ENCODE measurements at places on chromosomes 7 and 10.
A peak's percentile ranks its signal among the peaks of the same experiment; 100 is the strongest.

GRCh38 chr7:77771901-77772300 lies 26.3 kb downstream of the TMEM60 start:
- no peak for DNase-seq

DNA sequence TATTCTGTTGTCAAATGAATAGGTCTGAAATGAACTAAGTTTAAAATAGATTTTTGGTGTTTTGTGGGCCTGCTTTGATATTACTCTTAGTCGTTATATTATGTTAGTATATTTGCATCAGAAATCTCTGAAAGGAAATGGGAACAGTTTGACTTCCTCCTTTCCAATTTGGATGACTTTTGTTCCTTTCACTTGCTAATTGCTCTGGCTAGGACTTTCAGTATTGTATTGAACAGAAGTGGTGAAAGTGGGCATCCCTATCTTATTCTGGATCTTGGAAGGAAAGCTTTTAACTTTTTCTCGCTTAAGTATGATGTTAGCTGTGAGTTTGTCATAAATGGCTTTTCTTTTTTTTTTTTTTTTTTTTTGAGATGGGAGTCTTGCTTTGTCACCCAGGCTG lies 273.6 kb upstream of the DKK1 start:
- no peak for DNase-seq

- DNase-seq, result no peak
Observed at GRCh38 chr7:130369831-130370550, 10.3 kb upstream of the CPA1 start.

DNA sequence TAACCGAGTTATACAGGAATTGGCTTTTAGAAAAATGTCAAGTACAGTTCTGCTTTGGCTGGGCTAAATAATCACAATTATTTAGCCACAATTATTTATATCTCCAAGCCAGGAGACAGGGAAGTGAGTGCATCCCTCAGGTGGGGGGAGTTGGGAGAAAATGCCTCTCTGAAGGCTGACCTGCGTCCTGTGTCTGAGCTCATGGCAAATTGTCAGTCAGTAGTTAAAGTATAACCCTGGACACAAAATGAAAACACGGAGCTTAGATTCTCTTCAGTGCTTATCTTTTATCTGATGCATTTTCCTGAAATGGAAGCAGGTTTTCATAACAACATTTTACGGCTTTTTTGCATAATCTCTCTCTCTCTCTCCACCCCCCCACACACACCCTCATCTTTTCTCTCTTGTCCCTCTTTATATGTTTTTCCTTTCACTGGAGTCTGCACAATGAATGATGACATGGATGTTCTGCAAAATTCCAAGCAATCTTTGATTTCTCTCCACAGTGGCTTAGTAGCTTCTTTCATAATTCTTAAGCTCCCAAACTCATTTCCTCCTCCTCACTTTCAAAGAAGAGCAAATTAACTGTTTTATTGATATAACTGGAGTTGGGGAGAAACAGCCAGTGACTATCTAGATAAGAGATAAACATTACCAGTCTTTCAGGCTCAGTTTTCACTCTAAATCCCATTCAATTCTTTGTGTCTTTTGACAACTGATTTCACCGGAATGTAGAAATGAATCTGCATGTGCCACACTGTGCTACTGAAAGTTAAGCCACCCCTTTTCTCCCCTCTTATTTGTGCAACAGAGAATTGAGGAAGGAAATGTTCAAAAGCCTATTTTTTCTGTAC lies 521.4 kb upstream of the GHITM start:
- DNase-seq, result no peak

DNA sequence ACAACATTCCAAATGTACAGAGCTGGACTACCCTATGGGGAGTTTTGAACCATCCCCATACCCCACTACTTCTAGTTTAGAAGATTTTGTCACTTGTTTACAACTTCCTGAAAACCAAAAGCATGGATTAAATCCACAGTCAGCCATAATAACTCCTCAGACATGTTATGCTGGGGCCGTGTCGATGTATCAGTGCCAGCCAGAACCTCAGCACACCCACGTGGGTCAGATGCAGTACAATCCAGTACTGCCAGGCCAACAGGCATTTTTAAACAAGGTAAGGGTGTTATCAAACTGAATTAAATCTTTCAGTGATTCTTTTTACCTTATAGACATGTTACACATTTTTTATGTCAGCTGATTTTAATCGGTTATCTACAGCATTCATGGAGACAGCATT lies 41.5 kb downstream of the AHR start:
- DNase-seq, result no peak

- DNase-seq, result peak; percentile 53
Observed at GRCh38 chr10:12902135-12902572, 99.4 kb downstream of the CCDC3 start.

DNA sequence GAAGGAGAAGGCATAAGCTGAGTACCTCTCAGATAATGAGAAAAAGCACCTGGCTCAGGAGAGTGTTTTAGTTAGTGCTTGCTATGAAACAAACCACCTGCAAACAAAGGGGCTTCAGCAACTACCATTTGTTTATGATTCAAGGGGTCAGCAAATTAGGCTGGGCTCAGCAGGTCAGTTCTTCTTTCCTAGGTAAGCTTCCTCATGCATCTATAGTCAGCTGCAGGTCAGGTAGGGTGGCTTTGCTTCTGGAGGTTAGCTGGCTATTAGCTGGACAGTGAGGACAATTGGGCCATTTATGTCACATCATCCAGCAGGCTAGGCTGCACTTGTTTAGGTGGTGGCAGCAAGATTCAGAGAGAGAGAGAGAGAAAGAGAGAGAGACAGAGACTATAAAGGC lies 185.5 kb downstream of the EMX2 start:
- no peak for DNase-seq

DNA sequence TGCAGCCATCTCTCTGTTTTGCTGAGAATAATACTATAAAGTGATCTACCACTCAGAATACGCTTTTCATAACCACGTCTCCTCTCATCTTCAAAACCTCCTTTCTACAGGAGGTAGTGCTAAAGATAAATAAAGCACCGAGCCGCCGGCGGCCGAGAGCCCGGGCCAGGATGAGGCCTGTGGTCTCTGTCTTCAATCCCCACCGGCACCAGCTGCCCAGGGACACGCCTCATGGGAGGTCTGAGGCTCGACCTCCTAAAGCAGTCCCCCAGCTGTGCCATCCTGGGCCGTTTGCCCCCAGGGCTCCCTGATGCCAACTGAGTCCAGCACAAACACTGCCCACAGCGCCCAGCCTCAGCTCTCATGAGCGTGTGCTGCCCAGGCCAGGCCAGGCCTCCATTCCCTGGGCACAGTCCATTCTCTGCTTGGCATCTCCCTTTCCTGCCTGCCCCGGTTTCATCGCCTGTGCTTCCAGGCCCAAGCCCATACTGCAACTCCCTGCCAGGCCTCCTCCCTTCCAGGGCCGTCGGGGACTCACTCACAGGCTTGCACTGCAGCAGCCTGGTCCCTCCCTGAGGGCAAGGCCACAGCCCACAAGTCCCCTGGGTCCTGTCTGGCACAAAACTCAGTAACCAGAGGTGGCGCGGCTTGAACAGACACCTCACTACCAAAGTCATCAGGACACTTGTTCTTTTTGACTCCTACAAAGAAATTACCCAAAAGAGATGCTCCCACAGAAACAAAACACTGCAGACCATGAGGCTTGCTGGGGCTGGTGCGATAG lies 2.5 kb downstream of the INTS1 start:
- DNase-seq, result no peak

GRCh38 chr10:14483417-14483816 lies 152.7 kb upstream of the FRMD4A start:
- no peak for DNase-seq

DNA sequence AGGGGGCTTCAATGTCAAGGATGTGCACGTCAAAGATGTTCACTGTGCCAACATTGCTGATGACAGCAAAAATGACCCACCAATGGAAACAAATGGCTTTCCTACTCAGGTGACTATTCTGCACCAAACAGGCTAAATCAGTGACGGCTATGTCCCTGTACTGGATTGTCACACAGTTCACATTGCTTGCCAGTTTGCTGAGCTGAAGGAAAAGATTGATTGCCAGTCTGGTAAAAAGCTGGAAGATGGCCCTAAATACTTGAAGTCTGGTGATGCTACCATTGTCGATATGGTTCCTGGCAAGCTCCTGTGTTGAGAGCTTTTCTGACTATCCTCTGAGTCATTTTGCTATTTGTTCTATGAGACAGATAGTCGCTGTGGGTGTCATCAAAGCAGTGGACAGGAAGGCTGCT lies 202.2 kb upstream of the ETV1 start:
- no peak for DNase-seq

GRCh38 chr10:122981066-122981464 lies 864 bp downstream of the PSTK start:
- DNase-seq, result peak; percentile 23

DNA sequence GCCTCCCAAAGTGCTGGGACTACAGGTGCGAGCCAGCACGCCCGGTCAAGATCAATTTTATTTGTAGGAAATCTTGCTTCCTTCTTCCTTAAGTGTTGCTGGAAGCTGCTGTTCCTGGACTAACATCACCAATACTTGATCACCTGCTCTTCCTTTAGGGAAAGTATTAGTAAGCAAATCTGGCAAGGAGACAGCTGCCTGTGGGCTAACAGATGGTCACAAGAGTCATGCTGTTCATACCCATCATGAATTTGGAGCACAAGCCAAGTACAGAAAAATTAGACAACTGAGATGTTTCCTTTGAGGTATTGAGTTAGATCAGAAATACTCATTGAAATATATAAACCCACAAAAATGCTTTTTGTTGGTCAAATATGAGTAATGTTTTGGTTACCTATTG lies 27.9 kb downstream of the BAIAP2L1 start:
- no peak for DNase-seq

- DNase-seq, result peak; percentile 47
Observed at GRCh38 chr10:96511044-96511945, 2.4 kb downstream of the TLL2 start.

DNA sequence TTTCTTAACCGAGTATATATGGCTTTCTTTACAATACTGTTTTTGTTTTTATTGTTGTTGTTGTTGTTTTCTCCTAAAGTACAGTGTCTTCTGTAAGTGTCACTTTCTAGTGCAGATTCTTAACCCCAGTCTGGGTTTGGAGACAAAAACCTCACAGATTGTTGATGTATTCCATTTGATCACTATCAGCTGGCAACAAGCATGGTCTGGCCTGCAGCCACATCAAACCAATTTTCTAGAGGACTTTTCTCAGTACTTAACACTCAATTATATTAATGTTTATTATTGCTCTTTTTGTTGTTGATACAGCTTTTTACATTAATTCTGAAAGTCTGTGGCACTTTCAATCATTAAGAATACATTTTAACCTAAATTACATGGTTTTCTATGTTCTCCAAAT lies 17.1 kb downstream of the LRRN3 start:
- no peak for DNase-seq

DNA sequence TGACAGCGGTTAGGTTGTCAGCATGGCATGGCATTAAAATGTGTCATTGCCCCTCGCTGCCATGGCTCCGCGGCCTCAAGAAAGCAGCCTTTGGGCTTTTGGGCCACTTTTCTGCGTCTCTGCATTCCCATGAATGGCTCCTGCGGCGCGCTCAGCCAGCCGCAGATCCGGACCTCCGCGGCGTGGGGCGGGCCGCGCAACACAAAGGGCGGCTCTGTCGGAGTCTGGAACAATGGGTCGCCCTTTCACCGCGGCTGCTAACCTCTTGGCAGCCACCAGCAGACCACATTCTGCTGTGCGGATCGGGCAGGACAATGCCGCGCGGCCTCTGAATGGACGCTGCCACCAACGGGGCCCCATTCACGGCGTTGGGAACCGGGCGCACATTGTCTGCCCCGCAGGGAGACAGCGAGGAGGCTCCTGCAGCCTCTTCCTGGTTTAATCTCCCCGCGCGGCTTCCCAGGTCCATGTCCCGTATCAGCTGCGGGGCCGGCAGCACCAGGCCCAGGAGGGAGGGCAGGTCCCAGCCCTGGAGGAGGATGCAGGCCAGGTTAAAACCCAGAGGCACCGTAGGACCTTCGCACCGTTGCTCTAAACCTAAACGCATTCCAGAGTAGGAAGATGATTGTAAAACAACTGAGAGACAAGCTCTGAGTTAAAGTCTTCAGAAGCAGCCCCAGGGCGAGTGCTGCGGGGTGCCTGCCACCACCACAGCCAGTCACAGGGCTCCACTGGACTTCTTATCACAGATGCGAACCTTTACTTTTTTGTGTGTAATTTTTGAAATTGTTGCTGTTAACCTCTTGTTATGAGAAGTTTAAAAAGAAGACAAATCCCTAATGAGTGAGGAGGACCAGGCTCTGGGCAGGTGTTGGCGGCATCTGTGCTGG lies 71.6 kb downstream of the NKX6-2 start:
- no peak for DNase-seq

DNA sequence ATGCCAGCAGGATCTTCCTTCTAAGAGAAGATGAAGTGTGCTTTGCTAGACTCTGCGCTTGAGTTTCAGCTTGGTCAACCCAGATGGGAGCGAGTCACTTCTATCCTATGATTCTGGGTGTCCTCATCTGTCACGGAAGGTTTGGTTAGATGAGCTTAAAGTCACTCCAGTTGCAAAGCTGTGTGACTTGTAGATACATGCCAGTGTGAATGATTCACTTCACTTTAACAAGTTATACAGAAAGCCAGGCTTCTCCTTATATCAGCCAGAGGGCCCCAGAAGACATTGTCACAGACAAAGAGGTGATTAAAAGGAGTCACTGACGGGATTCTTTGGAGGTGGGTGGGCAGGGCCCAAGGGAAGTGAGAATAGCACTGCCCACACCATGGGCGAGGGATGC lies 122.6 kb upstream of the PFKP start:
- no peak for DNase-seq

DNA sequence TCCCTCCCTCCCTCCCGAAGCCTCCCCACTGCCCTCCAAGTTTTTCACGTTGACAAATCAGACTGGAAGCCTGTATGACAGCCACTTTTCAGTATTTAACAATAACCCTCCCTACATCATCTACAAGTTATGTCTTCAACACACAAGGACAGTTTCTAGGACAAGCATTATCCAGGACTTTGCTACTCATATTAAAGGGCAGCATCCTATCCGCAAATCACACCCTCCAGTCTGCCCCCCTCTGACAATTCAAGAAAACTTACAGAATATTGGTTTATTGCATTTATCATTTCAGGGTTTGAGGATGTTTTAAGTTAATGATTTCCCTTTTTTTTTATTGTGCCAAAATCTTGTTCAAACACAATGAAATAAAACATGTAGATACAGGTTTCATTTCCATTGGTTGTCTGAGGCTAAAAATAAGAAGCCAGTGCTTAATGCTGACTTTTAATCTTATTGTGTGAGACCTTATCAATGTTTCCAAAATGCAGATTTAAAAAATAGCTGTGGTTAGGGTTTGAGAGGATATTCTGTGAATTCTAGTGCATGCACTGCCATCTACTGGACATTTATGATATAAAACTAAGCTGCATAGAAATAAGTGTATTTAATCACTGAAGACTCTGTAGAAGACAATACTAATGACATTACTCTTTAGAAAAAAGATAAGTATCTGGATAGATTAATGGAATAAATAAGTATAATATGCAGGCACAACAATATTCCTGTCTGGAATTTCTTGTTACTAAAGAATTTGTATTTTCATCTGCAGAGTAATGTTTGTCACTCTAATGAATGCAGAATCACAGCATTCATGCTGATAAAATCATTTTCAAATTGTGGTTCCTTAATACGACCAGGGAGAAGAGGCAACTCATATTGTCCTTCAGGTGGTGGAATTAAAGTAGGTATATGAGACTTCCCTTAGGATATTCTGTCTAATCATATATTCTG lies 64.1 kb downstream of the CAV1 start:
- DNase-seq, result peak; percentile 26

GRCh38 chr10:60777696-60778213 lies 523 bp upstream of the CDK1 start:
- no peak for DNase-seq

Measured in hematopoietic multipotent progenitor cell treated with erythropoietin and hydrocortisone succinate and interleukin-3 and kit ligand, for 17 days (in vitro differentiated cells).